ENCODE measurements at places on chromosomes 16 and 17. TPM values are rescaled to one million over a fixed set of nuclear protein-coding genes. Genes with fewer than 3 reads are reported as not detected.

The TSR3 gene
- total RNA-seq, result 59.4 TPM

The TBC1D3H gene
- not detected for total RNA-seq

The AARSD1 gene
- 93.7 TPM for total RNA-seq

The NAGS gene
- 1.6 TPM for total RNA-seq

The DNAI2 gene
- total RNA-seq, result not detected

The USP32 gene
- total RNA-seq, result 29.6 TPM

The C16orf92 gene
- total RNA-seq, result not detected

The TP53TG3E gene
- not detected for total RNA-seq

The FLII gene
- total RNA-seq, result 281 TPM

The WFIKKN1 gene
- total RNA-seq, result 0.90 TPM

The EARS2 gene
- total RNA-seq, result 46.9 TPM

The PDP2 gene
- 27.2 TPM for total RNA-seq

The TP53TG3C gene
- not detected for total RNA-seq

The CCDC102A gene
- 6.8 TPM for total RNA-seq

The MT1A gene
- not detected for total RNA-seq

- no peak for DNase-seq
Measured at GRCh38 chr17:72393553-72393952, 272.7 kb downstream of the SOX9 start.

GRCh38 chr17:57391076-57391825 lies 134.9 kb downstream of the MSI2 start:
- DNase-seq, result no peak

GRCh38 chr17:51805765-51806164 lies 352.7 kb downstream of the CA10 start:
- no peak for DNase-seq

DNA sequence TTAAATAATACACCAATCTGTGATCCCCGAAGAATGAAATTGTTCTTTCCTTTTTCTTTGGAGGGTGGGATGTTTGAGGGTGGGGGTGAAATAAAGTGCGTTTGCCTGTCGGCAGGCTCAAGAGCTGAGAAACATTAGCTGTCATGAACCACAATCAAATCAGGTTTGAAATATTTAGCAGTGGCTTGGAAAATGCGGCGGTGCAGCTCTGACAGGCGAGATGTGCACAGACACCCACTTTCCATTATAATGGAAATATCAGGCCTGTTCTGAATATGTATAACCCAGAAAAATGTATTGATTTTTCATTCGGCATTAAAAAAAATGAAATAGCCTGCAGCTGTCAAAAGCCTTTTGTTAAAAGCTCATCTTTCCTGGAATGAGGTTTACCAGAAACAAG lies 212.8 kb downstream of the ZFHX3 start:
- DNase-seq, result no peak

GRCh38 chr16:57999971-58000705 lies at the start of gene ZNF319:
Gene ZNF319, minus strand, starts transcription at chr16:58000672. Its CDS starts 2,407 bp downstream, at chr16:57998265.
- DNase-seq, result no peak

GRCh38 chr16:1455190-1456171 lies 11.1 kb upstream of the CCDC154 start:
- DNase-seq, result no peak

- no peak for DNase-seq
Measured at GRCh38 chr17:2247005-2247404, 56.6 kb downstream of the SMG6 start.

- no peak for DNase-seq
Measured at GRCh38 chr16:50831751-50832150, 89.9 kb downstream of the CYLD start.

- no peak for DNase-seq
Measured at GRCh38 chr17:63652106-63652505, 29.9 kb downstream of the MAP3K3 start.

- DNase-seq, result no peak
Measured at GRCh38 chr17:81386646-81387099, 8.6 kb upstream of the BAHCC1 start.

DNA sequence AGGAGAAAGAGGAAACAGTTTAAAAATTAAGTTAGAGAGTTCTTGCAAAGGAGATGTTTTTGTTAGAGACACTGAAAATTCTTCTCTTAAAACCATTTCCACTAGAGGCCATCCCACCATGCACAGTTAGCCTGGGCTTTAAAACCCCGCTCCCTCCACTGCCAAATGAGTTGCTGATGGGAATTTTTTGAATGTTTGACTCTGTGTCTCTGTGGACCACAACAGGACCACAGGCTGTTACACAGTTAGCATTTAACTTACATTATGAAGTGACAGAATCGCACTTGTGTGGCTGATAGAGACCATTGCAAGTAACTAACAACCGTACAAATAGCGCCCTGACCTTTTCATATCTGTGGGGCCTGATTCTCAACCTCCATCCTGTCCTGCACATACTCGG lies 74.7 kb upstream of the TBX2 start:
- DNase-seq, result no peak

GRCh38 chr17:34656801-34657200 lies 77.4 kb downstream of the TMEM132E start:
- DNase-seq, result no peak

DNA sequence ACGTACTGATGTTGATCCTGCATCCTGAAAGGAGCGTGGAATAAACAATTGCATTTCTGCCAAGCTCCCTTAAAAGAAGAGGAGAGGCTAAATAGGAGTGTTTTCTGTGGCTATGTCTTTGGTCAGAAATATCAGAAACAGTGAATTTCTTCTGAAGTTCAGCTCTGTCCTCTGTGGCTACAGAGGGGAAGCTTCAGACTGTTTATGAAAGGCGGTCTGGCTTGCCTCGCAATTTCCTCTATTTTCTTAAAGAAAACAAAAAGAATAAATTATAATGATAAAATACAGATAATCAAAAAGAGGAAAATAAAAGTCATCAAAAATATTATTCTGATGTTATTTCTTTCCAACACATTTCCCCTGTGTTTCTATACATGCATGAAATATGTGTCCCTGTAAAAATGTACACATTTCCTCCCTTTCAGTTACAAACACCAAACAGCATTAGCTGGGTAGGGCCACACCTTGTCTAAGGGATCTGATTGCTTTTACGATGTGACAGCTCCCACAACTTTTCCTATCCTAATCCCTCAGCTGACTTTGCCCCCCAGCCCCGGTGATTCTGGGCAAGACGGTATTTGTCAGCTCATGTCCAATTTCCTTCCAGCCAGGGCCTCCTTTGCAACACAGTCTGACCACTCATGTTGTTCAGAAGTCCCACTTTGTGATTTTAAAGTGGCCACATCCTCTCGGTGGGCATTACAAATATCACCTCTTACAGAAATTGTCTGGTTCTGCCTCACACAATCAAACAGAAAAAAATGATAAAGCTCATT lies 439.0 kb downstream of the HS3ST3B1 start:
- no peak for DNase-seq

GRCh38 chr17:38590988-38591758 lies 14.6 kb downstream of the SRCIN1 start:
- DNase-seq, result peak; percentile 57

DNA sequence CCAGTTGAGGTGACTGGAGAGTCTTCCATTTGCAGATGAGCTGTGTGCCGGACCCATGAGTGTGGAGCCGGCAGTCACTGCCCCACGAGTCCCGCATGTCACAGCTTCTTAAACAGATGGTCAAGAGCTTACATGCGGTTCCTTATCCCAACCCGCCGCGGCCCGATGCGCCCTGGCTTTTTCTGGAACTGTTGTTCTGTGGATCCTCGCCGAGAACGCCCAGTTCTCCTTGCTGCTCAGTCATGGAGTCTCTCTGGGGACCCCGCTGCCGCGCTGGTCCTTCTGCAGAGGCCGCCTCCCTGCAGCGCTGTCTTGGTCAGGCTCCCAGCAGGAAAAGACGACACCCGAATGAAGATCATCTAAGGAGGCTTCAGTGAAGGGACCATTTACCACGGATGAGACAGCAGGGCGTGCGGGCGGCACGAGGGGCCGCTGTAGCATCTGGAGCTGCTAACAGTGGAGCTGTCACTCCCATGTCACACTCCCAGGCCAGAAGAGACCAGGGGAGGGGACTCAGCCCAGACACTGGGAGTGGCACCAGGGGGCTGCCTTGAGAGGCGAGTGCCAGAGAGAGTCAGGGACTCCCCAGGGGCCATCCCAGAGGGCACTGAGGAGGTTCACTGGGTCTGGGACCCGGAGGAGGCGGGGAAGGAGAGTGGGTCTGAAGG lies 10.8 kb upstream of the LGALS3BP start:
- no peak for DNase-seq

DNA sequence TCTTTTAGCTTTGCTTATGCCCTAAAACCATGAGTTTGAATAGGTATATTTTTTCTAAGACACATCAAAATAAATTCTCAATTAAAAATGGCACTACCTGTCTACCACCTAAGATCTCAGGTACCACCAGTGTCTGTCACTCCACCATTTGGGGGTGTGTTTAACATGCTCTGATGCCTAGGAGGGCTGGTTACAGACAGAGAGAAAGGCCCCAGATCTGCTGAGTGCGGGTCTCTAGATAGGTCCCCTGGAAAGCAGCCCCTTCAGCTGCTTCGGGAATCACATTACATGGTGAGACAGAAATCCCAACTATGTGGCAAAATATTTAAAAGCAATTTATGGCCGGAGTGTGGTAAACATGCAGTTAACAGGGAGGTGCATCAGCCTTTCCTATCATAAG lies 653 bp upstream of the VAC14 start:
- no peak for DNase-seq

DNA sequence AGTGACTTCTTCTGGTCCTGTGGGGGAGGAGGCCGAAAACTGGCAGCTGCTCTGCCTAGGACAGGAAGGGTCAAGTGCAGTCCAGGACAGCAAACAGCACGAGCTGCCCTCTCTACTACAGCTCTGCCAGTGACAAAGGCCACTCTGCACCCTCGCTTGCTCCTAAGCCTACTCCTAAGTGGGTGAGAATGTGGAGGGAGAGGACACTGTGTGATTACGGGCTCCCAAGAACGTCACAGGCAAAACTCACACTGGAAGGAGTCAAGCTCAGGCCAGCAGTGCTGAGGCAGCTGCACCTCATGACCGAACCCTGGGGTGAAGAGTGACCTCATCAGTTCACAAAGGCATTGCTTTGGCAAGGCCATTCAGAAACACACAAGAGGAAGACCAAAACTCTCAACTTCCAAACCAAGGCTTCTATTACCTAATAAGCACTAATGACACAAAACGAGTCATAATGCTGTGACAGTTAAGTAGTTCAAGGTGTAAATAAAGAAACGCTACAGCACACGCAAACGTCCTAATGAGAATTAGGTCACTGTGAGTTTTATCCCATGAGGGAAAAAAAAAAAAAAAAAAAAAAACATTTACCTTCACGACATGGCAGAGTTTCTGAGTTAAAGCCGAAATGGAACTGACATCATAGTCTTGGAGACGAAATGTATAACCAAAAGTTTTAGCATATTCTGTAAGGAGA lies 35.1 kb downstream of the MARF1 start:
- no peak for DNase-seq

- DNase-seq, result no peak
Measured at GRCh38 chr17:65799454-65799853, 238.0 kb upstream of the AXIN2 start.

GRCh38 chr17:68439656-68440290 lies 17.5 kb downstream of the WIPI1 start:
- DNase-seq, result no peak

GRCh38 chr16:67548265-67549126 lies 13.8 kb upstream of the CTCF start:
- DNase-seq, result no peak

DNA sequence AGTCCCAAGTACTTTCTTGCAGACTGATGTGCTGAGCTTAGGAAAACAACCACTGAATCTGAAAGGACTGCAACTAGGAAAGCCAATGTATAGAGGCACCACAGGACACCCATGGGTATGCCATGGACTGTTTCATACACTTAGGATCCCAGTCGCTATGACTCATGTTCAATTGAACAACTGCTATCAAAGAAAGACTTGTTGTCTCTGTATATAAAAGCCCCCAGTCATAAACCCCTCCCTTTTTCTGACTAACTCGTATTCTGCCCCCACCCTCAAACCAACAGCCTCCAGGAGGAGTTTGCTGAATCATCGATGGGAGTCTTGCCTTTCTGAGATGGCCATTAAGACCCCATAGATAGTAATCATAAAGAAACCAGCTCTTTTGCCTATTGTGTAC lies 205.4 kb downstream of the ANKFN1 start:
- no peak for DNase-seq

GRCh38 chr17:81621494-81622130 lies 15.3 kb downstream of the NPLOC4 start:
- DNase-seq, result no peak

DNA sequence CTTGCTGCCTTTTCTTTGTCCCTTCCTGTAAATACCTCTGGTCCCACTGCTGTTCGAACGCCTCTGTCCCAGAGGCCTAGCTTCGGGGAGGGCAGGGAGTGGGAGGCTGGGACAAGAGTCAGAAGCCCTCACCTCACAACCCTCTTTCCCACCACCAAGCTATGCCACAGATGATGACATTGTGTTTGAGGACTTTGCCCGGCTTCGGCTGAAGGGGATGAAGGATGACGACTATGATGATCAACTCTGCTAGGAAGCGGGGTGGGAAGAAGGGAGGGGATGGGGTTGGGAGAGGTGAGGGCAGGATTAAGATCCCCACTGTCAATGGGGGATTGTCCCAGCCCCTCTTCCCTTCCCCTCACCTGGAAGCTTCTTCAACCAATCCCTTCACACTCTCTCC lies 10.4 kb downstream of the ARRB2 start:
- DNase-seq, result no peak

GRCh38 chr17:28667870-28668269 lies 5.9 kb downstream of the SUPT6H start:
- DNase-seq, result no peak

- no peak for DNase-seq
Measured at GRCh38 chr16:16033208-16033717, 83.8 kb downstream of the ABCC1 start.

DNA sequence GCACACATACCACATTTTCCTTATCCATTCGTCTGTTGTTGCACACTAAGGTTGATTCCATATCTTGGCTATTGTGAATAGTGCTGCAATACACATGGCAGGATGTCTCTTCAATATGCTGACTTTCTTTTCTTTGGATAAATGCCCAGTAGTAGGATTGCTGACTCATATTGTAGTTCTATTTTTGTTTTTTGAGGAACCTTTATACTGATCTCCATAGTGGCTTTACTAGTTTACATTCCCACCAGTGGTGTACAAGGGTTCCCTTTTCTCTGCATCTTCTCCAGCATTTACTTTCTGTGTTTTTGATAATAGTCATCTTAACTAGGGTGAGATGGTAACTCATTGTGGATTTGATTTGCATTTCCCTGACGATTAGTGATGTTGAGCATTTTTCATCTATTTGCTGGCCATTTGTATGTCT lies 118.1 kb downstream of the STXBP4 start:
- no peak for DNase-seq

DNA sequence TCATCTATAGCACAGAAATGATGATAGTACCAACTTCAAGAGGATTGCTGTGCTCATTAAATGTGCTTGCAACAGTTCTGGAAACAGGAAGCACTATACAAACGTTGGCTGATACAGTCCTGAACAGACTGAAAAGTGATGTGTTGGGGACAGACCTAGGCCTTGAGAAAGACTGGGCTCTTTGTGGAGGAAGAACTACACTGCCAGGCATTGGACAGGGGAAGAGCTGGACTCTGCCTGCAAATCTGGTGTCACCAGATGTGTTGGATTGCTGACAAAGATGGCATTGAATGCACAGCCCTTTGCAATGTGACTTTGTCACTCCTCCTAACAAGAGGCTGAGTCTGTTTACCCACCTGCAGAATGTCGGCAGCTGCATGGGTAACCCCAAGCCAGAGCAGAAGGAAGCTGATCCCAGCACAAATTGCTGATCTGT lies 12.4 kb upstream of the ST6GALNAC2 start:
- DNase-seq, result no peak

All from Calu3 (cell line).